Stimulated activated CD8-positive, alpha-beta memory T cell treated with anti-CD3 and anti-CD28 coated beads, Interleukin-4, amount 100 ng/mL, for 4 hours (primary cell): ENCODE measurements at places on chromosomes 12 and 14.

- no peak for DNase-seq
Measured at GRCh38 chr14:99148131-99148530, 123.9 kb downstream of the BCL11B start.

- no peak for DNase-seq
Measured at GRCh38 chr14:99552572-99553216, 51.3 kb downstream of the CCDC85C start.

DNA sequence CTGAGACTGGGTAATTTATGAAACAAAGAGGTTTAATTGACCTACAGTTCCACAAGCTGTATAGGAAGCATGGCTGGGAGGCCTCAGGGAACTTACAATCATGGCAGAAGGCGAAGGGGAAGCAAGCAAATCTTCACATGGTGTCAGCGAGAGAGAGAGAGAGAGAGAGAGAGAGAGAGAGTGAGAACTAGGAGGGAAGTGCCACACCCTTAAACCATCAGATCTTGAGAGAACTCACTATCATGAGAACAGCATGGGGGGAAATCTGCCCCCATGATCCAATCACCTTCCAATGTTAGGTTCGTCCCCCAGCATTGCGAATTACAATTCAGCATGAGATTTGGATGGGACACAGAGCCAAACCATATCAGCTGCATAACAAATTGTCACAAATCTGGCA lies 96.7 kb downstream of the CHST11 start:
- DNase-seq = no peak

- DNase-seq = no peak
Measured at GRCh38 chr14:54637270-54638134, 70.6 kb downstream of the SAMD4A start.

GRCh38 chr12:124841558-124841945 lies 22.1 kb downstream of the SCARB1 start:
- DNase-seq = no peak

- DNase-seq = no peak
Measured at GRCh38 chr14:35470755-35471154, 63.2 kb upstream of the INSM2 start.

- DNase-seq = no peak
Measured at GRCh38 chr12:121803861-121804416, at the start of gene SETD1B. Gene SETD1B (plus strand): TSS chr12:121804009. CDS start chr12:121804738, 729 bp downstream.

GRCh38 chr12:60014436-60014835 lies 418.6 kb downstream of the SLC16A7 start:
- DNase-seq = no peak

DNA sequence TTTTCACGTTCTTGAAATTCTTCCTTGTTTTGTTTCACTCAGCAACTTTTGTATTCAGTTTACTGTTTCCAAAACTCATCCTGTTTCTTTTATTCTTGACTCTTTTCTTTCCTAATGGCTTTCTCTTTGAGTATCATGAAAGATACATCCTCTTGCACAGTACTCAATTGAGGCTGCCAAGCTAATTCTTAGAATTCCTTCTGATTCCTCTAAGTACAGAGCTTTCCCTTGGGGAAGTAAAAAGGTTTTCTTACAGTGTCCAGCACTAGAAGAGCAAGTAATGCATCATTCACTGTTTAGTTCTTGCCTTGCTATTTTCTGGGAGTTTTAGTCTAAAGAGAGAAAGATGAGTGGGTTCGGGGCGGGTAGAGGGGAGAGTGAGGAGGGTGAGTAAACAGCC lies 154.1 kb downstream of the NEDD1 start:
- DNase-seq = no peak

DNA sequence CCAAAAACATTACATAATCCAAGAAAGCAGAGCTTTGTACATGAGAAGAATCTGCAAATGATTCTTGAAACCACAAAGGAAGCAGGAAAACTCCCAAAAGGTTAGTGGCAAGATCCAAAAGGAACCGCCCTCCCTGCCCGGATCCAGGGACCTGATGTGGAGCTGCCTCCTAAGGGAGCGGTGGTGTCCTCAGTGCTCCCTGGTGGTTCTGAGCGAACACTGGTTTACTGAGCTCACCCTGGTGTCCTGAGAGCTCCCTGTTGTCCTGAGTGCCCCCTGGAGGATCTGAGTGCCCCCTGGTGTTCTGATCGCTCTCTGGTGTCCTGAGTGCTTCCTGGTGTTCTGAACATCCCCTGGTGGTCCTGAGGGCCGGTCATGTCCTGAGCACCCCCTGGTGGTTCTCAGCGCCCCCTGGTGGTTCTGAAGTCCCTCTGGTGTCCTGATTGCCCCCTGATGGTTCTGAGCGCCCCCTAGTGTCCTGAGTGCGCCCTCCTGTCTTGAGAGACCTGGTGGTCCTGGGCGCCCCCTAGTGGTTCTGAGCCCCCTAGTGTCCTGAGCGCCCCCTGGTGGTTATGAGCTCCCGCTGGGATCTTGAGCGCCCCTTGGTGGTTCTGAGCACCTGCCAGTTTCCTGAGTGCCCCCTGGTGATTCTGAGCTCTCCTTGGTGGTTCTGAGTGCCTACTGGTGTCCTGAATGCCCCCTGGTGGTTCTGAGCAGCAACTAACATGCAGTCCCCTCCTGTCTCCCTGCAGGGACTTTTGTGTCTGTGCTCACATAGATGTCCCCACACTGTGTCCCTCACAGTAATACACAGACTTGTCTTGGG lies 891.1 kb downstream of the TMEM121 start:
- peak; percentile 70 for DNase-seq

DNA sequence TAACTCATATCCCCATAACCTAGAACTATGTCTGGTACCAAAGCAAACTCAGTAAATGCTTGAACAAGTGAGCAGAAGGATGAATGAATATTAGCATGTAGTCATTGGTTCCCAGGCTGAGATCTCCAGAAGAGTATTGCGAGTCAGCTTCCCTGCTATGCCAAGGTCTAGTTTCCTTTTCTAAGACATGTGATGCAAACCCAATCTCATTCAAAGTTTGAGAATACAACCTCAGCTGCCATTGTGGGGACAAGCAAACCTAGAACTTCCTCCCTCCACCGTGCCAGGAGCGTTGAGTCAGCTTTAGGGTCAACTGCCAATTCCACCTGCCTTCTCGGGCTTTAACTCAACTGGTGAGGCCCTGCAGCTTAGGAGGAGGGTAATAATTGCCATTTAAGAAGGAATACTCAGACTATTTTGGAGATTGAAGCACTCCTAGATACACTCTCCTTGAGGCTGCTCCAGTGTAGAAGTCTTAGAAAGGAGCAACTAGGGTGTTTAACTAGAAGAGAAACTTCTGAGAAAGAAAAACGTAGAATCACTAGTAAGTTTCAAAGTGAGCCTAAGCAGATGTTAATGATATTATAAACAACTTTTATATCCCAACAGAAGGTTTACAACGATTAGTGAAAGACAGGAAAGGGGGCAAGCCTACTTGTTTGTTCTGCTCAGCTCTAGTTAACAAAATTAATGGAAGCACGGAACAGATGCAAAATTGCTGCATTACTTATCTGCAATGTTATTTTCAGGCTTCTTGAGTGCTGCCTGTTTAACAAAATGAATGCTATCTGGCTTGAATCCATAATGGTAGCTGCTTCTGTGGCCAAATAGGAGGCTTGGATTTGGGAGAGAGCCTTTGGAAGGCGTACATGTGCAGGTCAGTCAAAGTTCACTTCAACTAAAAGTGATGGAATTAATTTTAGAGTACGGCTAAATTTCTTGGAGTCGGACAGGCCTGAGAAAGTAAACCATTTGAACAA lies 96.9 kb downstream of the HELB start:
- DNase-seq = no peak

DNA sequence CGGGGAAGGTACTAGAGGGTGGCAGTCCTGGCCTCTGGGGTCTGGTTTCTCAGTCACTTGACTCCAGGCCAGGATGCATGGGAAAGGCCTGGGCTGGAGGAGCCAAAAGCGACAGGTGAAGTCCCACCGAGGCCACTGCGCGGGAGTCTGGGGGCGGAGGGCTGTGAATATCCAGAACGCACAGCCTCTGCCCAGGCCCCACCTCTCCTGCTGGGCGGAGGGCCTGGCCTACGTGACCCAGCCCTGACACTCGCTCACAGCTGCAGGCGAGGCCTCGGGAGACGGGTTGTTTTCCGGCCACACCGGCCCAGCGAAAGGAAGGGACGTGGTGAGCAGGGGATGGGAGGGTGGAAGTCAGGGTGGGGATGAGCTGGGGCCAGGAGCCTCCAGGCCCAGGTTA lies 91.2 kb downstream of the RFLNA start:
- no peak for DNase-seq

DNA sequence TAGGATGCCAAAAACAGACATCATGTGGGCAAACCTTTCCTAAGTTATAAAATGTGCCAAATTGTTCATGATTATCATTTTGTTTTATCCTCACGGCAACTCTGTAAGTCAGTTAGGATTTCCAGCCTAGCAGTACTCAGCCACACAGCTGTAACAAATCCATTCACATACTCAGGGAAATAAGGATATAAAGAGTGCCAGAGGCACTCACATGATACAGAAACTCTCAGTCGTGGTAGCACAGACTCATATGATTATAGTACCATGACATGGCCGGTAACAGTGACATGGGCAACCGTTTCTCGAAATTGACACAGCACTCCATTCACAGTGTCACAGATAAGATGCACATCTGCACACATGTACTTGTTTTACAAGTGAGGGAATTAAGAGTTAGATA lies 344.2 kb downstream of the LRIG3 start:
- DNase-seq = no peak

DNA sequence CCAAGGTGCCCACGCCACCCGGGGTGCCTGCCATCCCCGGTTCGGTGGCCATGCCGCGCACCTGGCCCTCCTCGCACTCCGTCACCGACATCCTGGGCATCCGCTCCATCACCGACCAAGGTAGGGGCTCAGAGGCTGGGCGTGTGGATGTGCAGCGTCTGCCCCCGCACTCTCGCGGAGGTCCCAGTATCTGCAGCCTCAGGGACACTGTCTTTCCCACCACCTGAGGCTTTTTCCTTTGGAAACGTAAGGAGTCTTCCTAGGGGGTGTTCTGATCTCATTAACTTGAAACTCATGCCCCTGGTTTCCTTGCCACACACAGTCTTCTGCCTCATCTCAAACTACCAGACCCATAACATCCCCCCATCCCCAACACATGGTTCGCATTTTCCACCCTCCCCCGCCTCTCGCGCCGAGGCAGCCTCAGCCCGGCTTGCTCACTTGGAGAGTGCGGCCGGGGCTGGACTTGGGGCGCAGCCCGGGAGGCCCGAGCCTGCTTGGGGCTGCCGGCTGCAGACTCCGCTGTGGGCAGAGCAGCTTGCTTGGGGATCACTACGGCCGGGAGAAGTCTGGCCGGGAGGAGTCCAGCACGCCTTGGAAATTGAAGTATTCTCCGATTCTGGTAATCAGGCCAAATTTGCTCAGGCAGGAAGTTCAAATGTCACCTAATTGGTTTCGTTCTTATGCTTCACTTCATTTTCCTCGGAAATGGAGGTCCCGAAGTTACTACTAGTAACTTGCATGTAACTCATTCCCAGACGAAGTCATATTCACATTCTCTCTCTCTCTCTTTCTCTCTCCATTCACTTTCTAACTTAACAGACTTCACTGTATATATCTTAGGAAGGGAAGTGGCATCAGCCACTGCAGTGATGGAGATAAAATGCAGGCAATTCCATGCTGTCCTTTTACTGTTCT lies 2.0 kb downstream of the PAX9 start:
- DNase-seq = no peak

GRCh38 chr12:67692966-67693365 lies 44.4 kb downstream of the DYRK2 start:
- no peak for DNase-seq

GRCh38 chr14:23005451-23006187 lies 4.3 kb downstream of the C14orf93 start:
- DNase-seq = no peak

GRCh38 chr12:130423136-130423535 lies 85.4 kb downstream of the PIWIL1 start:
- DNase-seq = no peak

DNA sequence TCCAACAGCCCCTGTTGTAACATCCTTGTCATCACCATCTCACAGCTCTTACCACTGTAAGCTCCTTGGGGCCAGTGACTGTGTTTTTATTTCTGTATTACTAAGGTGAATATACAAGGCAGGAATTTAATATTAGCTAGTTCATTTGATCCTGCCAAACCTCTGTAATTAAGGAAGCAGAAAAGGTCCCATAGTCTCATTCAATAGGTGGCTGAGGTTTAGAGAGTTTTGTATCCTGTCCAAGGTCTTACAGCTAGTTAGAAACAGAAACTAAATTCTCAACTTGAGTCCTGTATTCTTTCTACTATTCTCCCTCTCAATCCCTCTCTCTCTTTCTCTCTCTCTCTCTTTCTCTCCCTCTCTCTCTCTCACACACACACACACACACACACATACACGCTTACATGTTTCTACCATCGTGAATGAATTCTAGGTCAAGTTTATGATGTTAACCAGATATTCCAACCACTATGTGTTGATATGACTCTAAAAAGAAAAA lies 543 bp upstream of the GLIPR1 start:
- DNase-seq = no peak

GRCh38 chr14:102323102-102323501 lies 3.6 kb downstream of the ZNF839 start:
- DNase-seq = no peak

GRCh38 chr14:66076176-66076575 lies 410.0 kb upstream of the CCDC196 start:
- DNase-seq = no peak

GRCh38 chr12:3097186-3097804 lies 20.1 kb downstream of the TSPAN9 start:
- DNase-seq = no peak

- no peak for DNase-seq
Measured at GRCh38 chr12:55687746-55688145, 20.0 kb downstream of the ITGA7 start.

- DNase-seq = no peak
Measured at GRCh38 chr12:29088611-29089219, 60.4 kb upstream of the FAR2 start.

DNA sequence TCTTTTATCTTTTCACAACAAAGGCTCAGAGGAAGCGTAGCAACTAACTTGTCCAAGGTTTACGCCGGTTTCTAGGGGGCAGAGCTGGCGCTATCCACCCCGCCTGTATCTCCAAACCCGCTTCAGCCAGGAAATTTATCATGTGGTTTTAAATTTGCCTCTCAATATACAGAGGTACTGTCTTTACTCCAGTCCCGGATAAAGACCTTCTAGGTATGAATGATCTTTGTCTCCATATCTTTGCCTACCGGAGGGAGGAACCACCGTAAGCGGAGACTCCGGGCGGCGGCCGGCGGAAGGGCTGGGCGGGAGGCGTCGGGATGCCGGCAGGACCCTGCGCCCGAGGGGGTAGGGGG lies 693 bp upstream of the RIMKLB start:
- DNase-seq = no peak

DNA sequence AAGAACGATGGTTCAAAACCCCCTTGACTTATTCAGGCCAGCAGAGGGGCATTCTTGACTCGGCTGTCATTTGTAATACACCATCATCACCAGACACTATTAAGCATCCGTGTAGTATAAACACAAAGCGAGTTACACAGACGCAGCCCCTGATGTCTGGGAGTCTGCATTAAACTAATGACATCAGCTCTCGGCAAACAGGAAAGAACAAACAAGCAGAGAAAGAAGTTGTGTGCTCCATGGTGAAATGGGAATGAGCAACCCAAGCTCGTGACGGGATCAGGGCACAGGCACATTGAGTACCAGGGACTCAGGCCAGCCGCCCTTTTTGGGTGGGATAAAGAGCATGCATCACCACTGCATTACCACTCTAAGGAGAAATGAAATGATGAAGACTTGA lies 460.1 kb downstream of the MED13L start:
- DNase-seq = no peak

- no peak for DNase-seq
Measured at GRCh38 chr14:22047115-22047514, 373.5 kb upstream of the OR4E1 start.

- DNase-seq = no peak
Measured at GRCh38 chr12:88336076-88336739, 194.1 kb downstream of the TMTC3 start.

GRCh38 chr14:56676042-56676441 lies 96.4 kb downstream of the TMEM260 start:
- no peak for DNase-seq
